ENCODE measurements at places on chromosomes 12 and 14. TPM values are rescaled to one million over a fixed set of nuclear protein-coding genes. Genes with fewer than 3 reads are reported as not detected.
A peak's percentile ranks its signal among the peaks of the same experiment; 100 is the strongest.

Gene SERPINA9
- total RNA-seq, result not detected

Gene COX8C
- not detected for total RNA-seq

DNA sequence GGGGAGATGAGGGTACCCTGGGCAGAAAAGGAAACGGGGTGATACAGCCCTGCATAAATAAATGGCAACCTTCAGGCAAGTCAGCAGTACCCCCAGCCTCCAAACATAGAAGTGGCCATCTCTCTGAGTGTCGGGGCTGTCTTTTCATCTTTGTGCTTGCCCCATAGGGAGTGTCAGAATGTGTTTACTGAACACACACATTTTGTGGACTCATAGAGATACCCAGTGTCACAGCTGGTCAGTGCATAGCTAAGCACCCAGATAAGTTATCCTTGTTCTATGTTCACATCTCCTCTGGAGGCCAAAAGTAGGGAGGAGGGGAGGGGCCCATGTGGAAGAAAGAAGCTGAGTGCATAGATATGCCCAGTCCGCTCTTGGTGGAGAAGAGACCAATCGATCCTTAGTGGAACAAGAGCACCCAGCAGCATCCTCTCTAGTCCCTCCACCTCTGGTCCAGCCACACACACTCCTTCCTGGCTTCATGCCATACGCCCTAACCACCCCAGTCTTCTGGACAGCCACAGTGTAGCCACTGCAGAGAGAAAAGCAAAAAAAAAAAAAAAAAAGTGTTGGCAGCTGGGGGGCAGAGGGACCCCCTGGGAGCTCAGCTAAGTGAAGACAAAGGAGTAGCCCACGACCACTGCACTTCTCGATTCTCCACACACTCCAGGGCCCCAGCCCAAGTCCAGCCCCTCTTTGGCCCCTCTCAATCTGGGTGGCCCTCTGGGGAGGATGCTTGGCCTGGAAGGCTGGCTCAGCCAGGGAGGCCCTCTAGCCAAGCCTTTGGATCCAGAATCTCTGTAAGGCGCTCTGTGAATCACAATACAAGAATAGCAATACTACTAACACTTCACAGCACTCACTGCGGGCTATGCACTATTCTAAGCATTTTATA is 2.6 kb downstream of the ITGA7 start:
- no peak for DNase-seq
- no peaks in the 10 kb centered on the region for H3K27me3 ChIP-seq
- H3K27ac ChIP-seq, result no peak overlapping the region
- H3K4me3 ChIP-seq, result no peak overlapping the region
- no peaks in the 10 kb centered on the region for H3K36me3 ChIP-seq
- peaks cover 14% of the 10 kb centered on the region for H3K4me1 ChIP-seq

Gene MORN3
- total RNA-seq, result 1.6 TPM

DNA sequence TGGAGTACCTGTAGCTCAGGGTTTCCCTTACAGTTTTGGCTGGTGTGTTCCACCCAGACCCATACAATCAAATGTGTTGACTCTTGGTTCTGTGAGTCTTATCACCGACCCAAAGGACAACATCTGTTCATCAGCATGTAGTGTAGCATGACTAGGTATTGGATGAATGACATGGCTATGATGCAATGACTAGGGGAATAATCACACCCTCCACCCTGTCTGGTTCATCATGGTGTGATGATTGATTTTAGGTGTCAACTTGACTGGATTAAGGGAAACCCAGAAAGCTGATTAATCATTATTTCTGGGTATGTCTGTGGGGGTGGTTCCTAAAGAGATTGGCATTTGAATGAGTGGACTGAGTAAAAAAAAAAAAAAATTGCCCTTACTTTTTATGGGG is 311.3 kb downstream of the DPF3 start:
- H3K27me3 ChIP-seq, result no peaks in the 10 kb centered on the region
- H3K36me3 ChIP-seq, result no peaks in the 10 kb centered on the region
- no peak overlapping the region for H3K4me3 ChIP-seq
- no peak for DNase-seq

DNA sequence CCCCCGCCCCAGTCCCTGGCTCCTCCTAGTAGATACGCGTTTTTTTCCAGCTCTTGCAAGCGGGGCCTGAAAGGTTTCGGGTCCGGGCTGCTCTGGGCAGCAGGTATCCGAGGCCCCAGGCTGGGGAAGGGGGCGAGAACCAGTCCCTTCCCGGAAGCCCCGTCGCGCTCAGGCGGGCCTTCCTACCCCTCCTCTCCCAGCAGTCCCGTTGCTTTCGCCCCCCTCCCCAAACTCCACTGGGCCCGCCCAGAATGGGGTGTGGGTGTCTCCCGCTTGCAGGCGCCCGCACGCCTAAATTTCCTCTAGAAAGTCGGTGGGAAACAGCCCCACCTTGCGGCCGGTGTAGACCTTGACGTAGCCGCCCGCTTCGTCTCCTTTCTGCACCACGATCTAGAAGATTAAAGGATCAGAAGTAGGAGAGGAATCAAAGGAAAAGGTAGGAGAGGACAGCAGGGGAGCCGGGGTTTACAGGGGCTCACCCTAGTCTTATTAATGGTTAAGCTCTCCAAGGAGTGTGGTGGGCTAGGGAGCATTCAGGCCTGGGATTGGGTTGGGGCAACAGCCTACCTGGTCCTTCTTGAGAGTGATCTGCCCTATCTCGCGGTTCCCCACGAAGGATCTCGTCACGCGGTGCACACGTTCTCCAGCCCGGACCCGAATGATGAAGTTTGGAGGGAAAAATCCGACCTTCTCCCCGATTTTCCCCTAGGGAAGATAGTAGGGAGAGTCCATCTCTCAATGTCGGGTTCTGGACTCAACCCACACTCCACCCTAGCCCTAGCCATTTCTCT is 7.3 kb downstream of the STAC3 start:
- no peaks in the 10 kb centered on the region for H3K36me3 ChIP-seq
- peak; percentile 88 for DNase-seq
- peaks cover 31% of the 10 kb centered on the region for H3K4me1 ChIP-seq
- peak overlapping the region; percentile 68 for H3K4me3 ChIP-seq
- H3K27me3 ChIP-seq, result peaks cover 16% of the 10 kb centered on the region

- H3K36me3 ChIP-seq, result no peaks in the 10 kb centered on the region
- H3K27me3 ChIP-seq, result peaks cover 62% of the 10 kb centered on the region
- H3K4me3 ChIP-seq, result no peak overlapping the region
- H3K27ac ChIP-seq, result no peak overlapping the region
Observed at GRCh38 chr14:55964821-55965220, 153.4 kb upstream of the PELI2 start.

Gene CD69
- total RNA-seq, result 0.75 TPM

- no peaks in the 10 kb centered on the region for H3K27me3 ChIP-seq
- H3K4me3 ChIP-seq, result no peak overlapping the region
- no peak overlapping the region for H3K27ac ChIP-seq
- no peak for DNase-seq
- peaks cover 33% of the 10 kb centered on the region for H3K4me1 ChIP-seq
- H3K36me3 ChIP-seq, result no peaks in the 10 kb centered on the region
Observed at GRCh38 chr12:27008081-27008480, 6.1 kb downstream of the TM7SF3 start.

Gene NTF3
- total RNA-seq, result not detected

GRCh38 chr12:46005823-46006222 is 15.4 kb upstream of the SCAF11 start:
- no peak overlapping the region for H3K27ac ChIP-seq
- no peak for DNase-seq

Measured in PC-3 (cell line).